SK-MEL-5 (cell line): ENCODE measurements at places on chromosomes 2 and 18. TPM values are rescaled to one million over a fixed set of nuclear protein-coding genes. Genes with fewer than 3 reads are reported as not detected.

Gene SLC9A2
- total RNA-seq: 0.08 TPM in 1 of 2 replicates, not detected in the other

Gene GALR1
- total RNA-seq: not detected in 2 replicates

Gene CNDP1
- 0.08 and 0.51 TPM in 2 replicates for total RNA-seq

Gene PLB1
- total RNA-seq: 7.0 and 7.4 TPM in 2 replicates

Gene ARHGEF4
- 2.9 and 4.0 TPM in 2 replicates for total RNA-seq

Gene EGR4
- not detected in 2 replicates for total RNA-seq

Gene SMYD5
- 47.0 and 54.3 TPM in 2 replicates for total RNA-seq

Gene FSIP2
- not detected in 2 replicates for total RNA-seq

Gene C2orf74
- total RNA-seq: 25.2 and 29.0 TPM in 2 replicates

Gene APCDD1
- not detected in 2 replicates for total RNA-seq

Gene TBR1
- total RNA-seq: not detected in 2 replicates

Gene NAT8
- total RNA-seq: 2.4 and 2.8 TPM in 2 replicates

Gene MTX2
- total RNA-seq: 85.3 and 86.0 TPM in 2 replicates

Gene C2orf15
- total RNA-seq: 1.4 TPM in 1 of 2 replicates, not detected in the other

Gene ZNF2
- total RNA-seq: 6.5 and 7.6 TPM in 2 replicates

Gene NYAP2
- not detected in 2 replicates for total RNA-seq

Gene SERPINB11
- not detected in 2 replicates for total RNA-seq

Gene ANKRD23
- 1.8 and 4.0 TPM in 2 replicates for total RNA-seq

Gene SNRPD1
- 64.1 and 68.4 TPM in 2 replicates for total RNA-seq

Gene PPP1R1C
- total RNA-seq: 0.67 and 2.0 TPM in 2 replicates

Gene C18orf54
- 1.6 and 3.4 TPM in 2 replicates for total RNA-seq

Gene RESP18
- total RNA-seq: not detected in 2 replicates

Gene DLGAP1
- 27.5 and 28.5 TPM in 2 replicates for total RNA-seq

Gene TLX2
- total RNA-seq: 0.16 and 0.55 TPM in 2 replicates

Gene SNX17
- 229 and 234 TPM in 2 replicates for total RNA-seq

Gene GDF7
- total RNA-seq: 0.71 and 0.75 TPM in 2 replicates

Gene HOXD9
- 0.18 and 0.59 TPM in 2 replicates for total RNA-seq

Gene AKAIN1
- total RNA-seq: not detected in 2 replicates

Gene ASB18
- not detected in 2 replicates for total RNA-seq

Gene SFXN5
- 7.1 and 7.8 TPM in 2 replicates for total RNA-seq

Gene GAREM1
- total RNA-seq: 6.9 and 8.6 TPM in 2 replicates

Gene RNU2-63P
- not detected in 2 replicates for total RNA-seq

Gene ACOXL
- not detected in 2 replicates for total RNA-seq

Gene CTAGE1
- 0.03 TPM in 1 of 2 replicates, not detected in the other for total RNA-seq

Gene CACNB4
- 0.29 and 0.35 TPM in 2 replicates for total RNA-seq

Gene AQP4
- not detected in 2 replicates for total RNA-seq

Gene HMSD
- not detected in 2 replicates for total RNA-seq

Gene IL1RL2
- total RNA-seq: not detected in 2 replicates

Gene KYNU
- total RNA-seq: 142 and 165 TPM in 2 replicates

Gene POLR1B
- total RNA-seq: 30.8 and 32.0 TPM in 2 replicates

Gene GALNT1
- 68.8 and 73.2 TPM in 2 replicates for total RNA-seq

Gene PCARE
- total RNA-seq: 0.03 TPM in 1 of 2 replicates, not detected in the other

Gene PLCL1
- total RNA-seq: 0.83 and 0.90 TPM in 2 replicates

Gene IL36A
- not detected in 2 replicates for total RNA-seq

Gene PRKCE
- 22.9 and 24.6 TPM in 2 replicates for total RNA-seq

Gene NPPC
- 2.1 and 2.4 TPM in 2 replicates for total RNA-seq

Gene PID1
- 0.95 and 1.4 TPM in 2 replicates for total RNA-seq

Gene PUM2
- 36.1 and 43.4 TPM in 2 replicates for total RNA-seq

Gene CFC1
- not detected in 2 replicates for total RNA-seq

Gene CDH7
- 3.1 and 3.3 TPM in 2 replicates for total RNA-seq

Gene COL3A1
- total RNA-seq: 0.50 and 0.53 TPM in 2 replicates

Gene KCNIP3
- 18.1 and 21.0 TPM in 2 replicates for total RNA-seq

Gene RND3
- total RNA-seq: 13.2 and 13.3 TPM in 2 replicates

Gene RNF152
- 6.6 and 9.6 TPM in 2 replicates for total RNA-seq

Gene GALNT14
- 4.8 and 5.9 TPM in 2 replicates for total RNA-seq

Gene CNRIP1
- 28.4 and 34.9 TPM in 2 replicates for total RNA-seq

Gene CSRNP3
- 0.32 and 0.45 TPM in 2 replicates for total RNA-seq

Gene RRM2
- total RNA-seq: 38.9 and 46.9 TPM in 2 replicates
